HFFc6 (cell line): ENCODE measurements at places on chromosomes 13 and 19. TPM values are rescaled to one million over a fixed set of nuclear protein-coding genes. Genes with fewer than 3 reads are reported as not detected.
A peak's percentile ranks its signal among the peaks of the same experiment; 100 is the strongest.

CALR3 gene
- total RNA-seq: not detected in 3 replicates

- no peaks in the 10 kb centered on the region for H3K4me1 ChIP-seq
- no peak for DNase-seq
- H3K27ac ChIP-seq: no peak overlapping the region
- no peak overlapping the region for H3K4me3 ChIP-seq
Observed at GRCh38 chr19:31803835-31804446, 454.7 kb upstream of the TSHZ3 start.

DNA sequence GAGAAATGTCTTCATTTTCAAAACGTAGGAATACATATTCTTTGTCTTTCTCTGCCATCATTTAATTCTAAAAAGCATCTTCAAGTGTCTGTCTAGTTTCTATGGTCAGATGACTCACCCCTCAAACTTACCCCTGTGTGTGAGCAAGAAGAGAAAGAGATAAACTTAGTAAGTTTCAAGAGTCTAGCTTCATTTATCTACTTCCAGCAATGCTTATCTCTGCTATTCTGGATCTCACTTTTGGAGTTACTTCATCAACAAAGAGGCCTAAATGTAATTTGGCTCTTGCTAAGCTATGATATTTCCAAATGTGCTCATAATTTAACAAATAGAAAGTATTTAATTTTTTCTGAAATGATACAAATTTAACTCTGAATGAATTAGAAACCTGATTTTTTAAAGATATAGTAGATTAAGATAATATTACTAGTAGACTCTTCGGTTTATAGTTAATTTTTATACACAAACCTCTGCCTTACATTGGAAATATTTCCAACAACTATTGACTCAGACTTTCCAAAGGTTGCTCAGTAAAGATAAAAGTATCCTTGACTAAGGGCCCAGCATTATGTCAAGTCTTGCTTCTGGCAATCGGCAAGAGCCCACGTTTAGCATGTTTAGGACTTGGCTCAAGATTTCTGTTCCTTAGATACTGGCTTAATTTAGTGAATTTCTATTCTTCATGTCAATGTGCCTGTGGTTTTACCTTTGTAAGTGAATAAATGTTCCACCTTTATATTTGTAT is 1511.0 kb upstream of the SLC10A2 start:
- no peaks in the 10 kb centered on the region; the same call in 1 of the 2 replicates for H3K4me1 ChIP-seq
- no peak for DNase-seq
- H3K27ac ChIP-seq: no peak overlapping the region
- H3K27me3 ChIP-seq: peaks cover 2% of the 10 kb centered on the region; the same call in 1 of the 2 replicates
- no peaks in the 10 kb centered on the region for H3K36me3 ChIP-seq
- no peak overlapping the region for H3K4me3 ChIP-seq

ELANE gene
- total RNA-seq: not detected in 3 replicates

- H3K27ac ChIP-seq: peak within 1 kb of the TSS; percentile 70
- H3K36me3 ChIP-seq: peaks cover 5% of the 10 kb centered on the region; the same call in 1 of the 2 replicates
- H3K4me3 ChIP-seq: peak within 1 kb of the TSS; percentile 95
- H3K27me3 ChIP-seq: peaks cover 4% of the 10 kb centered on the region; the same call in 1 of the 2 replicates
- DNase-seq: no peak
- peaks cover 38% of the 10 kb centered on the region for H3K4me1 ChIP-seq
Observed at GRCh38 chr19:12666265-12667048, at the start of the genes MAN2B1 and WDR83. MAN2B1 (minus strand) TSS chr19:12666742; CDS start chr19:12666701, 41 bp downstream. WDR83 (plus strand) TSS chr19:12666807; CDS start chr19:12669791, 2,984 bp downstream.

GRCh38 chr19:19651076-19651475 is 7.6 kb upstream of the GMIP start:
- DNase-seq: no peak
- peaks cover 17% of the 10 kb centered on the region; the same call in 1 of the 2 replicates for H3K36me3 ChIP-seq
- H3K4me1 ChIP-seq: no peaks in the 10 kb centered on the region; the same call in 1 of the 2 replicates
- peaks cover 3% of the 10 kb centered on the region for H3K27me3 ChIP-seq
- no peak overlapping the region for H3K27ac ChIP-seq

SLC27A1 gene
- 13.1 to 15.8 TPM (median 13.2 TPM) in 3 replicates for total RNA-seq

GRCh38 chr13:95605448-95606125 is 38.9 kb downstream of the DZIP1 start:
- no peak overlapping the region for H3K27ac ChIP-seq
- peaks cover 23% of the 10 kb centered on the region for H3K36me3 ChIP-seq
- DNase-seq: no peak
- H3K4me1 ChIP-seq: peaks cover 27% of the 10 kb centered on the region
- no peaks in the 10 kb centered on the region; the same call in 1 of the 2 replicates for H3K27me3 ChIP-seq

OSCAR gene
- total RNA-seq: 0.45 to 2.4 TPM (median 0.99 TPM) in 3 replicates

- H3K4me1 ChIP-seq: no peaks in the 10 kb centered on the region
- H3K27me3 ChIP-seq: no peaks in the 10 kb centered on the region
- no peak overlapping the region for H3K27ac ChIP-seq
- peaks cover 18% of the 10 kb centered on the region for H3K36me3 ChIP-seq
Observed at GRCh38 chr13:39751805-39752204, 96.3 kb downstream of the COG6 start.

GRCh38 chr13:39676315-39676876 is 20.9 kb downstream of the COG6 start:
- H3K36me3 ChIP-seq: peaks cover 16% of the 10 kb centered on the region
- peak overlapping the region; percentile 7; the same call in 1 of the 2 replicates for H3K4me3 ChIP-seq
- H3K27ac ChIP-seq: 0 out of 2 replicates have a peak overlapping the region, but pooled peaks have one; percentile 17
- peaks cover 12% of the 10 kb centered on the region; the same call in 1 of the 2 replicates for H3K4me1 ChIP-seq

N4BP2L1 gene
- 0.34 to 0.65 TPM in 2 of 3 replicates, not detected in the other for total RNA-seq
